ENCODE measurements at places on chromosomes 13 and 19.

DNA sequence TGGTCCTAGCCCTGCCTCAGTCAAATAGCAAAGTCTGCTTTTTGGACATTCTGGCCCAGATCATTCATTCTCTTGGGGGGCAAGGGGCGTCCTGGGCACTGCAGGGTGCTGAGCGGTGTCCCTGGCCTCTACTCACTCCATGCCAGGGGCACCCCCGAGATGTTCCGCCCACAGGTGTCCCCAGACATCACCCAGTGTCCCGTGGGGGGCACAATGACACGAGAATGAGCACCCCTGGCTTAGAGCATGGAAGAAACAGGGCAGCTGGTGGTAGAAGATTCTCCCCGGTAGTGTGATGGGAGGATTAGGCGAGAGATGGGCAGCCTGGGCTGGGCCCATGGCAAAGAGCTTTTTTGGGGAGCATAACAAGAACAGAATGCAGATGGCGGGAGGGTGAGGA, 5.3 kb upstream of the TLE5 start:
- no peak for DNase-seq

DNA sequence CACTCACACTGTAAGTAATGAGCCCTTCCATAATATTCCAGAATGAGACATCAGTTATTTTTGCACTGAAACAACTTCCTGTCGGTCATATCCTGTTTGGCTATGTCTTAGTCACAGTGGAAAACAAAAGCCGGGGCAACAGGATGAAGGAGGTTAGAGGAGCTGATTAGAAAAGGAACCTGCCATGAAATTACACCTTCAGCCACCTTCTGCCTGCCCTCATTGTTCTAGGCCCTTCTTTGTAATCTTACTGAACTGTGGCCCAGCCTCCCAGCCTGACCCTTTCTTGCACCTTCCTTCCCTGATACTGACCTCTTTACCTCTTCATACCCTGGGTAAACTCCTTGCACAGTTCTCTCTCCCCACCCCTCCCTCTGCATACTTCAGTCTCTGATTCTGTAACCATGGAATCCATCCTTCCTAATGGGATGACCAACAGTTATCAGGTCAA, 67.3 kb downstream of the DOCK9 start:
- DNase-seq: no peak

GRCh38 chr13:38697197-38697596, 10.3 kb downstream of the FREM2 start:
- no peak for DNase-seq

- no peak for DNase-seq
Observed at GRCh38 chr13:110680852-110681251, 25.1 kb downstream of the CARS2 start.

GRCh38 chr19:41893899-41894298, 10.9 kb downstream of the ARHGEF1 start:
- no peak for DNase-seq

DNA sequence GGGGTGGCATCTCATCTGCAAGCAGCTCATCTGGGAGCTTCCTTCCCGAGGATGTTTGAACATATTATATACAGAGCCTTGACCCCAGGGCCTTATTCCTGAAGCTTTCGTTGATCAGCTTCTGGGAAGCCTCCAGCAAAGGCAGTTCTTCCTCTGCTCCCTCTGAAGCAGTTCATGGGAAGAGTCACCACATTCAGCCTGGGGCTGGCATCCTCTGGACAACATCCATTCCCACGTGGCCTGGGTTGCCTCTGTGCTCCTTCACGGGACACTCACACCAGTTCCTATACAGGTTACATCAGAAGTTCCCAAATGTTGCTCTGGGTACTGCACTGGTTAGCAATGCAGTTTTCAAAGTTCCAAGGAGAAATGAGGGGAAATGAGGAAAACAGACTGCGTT, 29.6 kb downstream of the COL4A2 start:
- no peak for DNase-seq

DNA sequence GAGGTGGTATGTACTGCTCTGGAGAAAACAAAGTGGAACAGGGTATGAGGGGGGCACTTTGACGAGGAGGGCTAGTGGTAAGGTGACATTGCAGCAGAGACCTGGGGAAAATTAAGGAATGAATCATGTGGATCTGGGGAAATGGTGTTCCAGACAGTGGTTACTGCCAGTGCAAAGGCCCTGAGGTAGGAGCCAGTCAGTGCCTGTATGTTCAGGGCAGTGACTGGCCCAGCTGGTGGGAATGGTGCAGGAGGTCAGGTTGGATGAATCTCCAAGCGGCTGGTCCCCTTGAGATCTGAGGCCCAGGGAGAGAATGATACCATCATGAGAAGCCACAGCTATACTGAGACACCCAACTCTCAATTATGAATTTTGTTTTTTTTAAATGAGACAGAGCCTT, 4.9 kb downstream of the VAV1 start:
- no peak for DNase-seq

GRCh38 chr19:38190793-38191192, 33.2 kb downstream of the DPF1 start:
- no peak for DNase-seq

Data from stimulated activated CD4-positive, alpha-beta T cell treated with anti-CD3 and anti-CD28 coated beads, Interleukin-4, amount 100 ng/mL, for 48 hours (primary cell).